ENCODE measurements at places on chromosomes 3 and 15.

- ATAC-seq, result no peak
Observed at GRCh38 chr3:184682671-184683070, 29.2 kb downstream of the MAGEF1 start.

DNA sequence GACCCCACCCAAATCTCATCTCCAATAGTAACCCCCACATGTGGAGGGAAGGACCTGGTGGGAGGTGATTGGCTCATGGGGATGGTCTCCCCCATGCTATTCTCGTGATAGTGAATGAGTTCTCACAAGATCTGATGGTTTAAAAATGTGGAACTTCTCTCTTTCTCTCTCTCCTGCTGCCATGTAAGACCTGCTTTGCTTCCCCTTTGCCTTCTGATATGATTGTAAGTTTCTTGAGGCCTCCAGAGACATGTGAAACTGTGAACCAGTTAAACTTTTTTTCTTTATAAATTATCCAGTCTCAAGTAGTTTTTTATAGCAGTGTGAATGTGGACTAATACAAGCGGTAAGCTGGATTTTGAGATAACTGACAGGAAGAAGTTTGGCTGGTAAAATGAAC is 60.3 kb upstream of the MBNL1 start:
- ATAC-seq, result no peak

- peak; percentile 90 for ATAC-seq
Observed at GRCh38 chr3:124887177-124887931, at the start of gene ITGB5. ITGB5 (minus strand) TSS chr3:124887365; CDS start chr3:124887000, 365 bp downstream.

DNA sequence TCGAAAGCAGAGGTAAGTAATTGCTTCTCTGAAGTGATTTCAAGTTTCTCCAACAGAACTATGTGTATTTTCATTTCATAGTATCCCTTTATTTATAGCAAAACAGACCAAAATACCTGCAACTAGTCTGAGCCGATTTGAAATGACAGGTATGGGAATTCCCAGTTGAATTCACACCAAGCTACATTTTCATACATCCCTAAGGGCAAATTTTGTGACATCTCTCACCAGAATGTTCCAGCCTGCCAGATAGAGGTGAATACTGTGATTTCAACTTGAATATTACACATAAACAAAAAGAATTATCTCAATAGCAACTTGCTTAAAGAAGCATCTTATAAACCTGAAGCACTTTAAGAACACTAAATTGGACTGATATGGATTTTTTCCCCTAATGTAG is 235.7 kb downstream of the SLC9A9 start:
- ATAC-seq, result no peak

DNA sequence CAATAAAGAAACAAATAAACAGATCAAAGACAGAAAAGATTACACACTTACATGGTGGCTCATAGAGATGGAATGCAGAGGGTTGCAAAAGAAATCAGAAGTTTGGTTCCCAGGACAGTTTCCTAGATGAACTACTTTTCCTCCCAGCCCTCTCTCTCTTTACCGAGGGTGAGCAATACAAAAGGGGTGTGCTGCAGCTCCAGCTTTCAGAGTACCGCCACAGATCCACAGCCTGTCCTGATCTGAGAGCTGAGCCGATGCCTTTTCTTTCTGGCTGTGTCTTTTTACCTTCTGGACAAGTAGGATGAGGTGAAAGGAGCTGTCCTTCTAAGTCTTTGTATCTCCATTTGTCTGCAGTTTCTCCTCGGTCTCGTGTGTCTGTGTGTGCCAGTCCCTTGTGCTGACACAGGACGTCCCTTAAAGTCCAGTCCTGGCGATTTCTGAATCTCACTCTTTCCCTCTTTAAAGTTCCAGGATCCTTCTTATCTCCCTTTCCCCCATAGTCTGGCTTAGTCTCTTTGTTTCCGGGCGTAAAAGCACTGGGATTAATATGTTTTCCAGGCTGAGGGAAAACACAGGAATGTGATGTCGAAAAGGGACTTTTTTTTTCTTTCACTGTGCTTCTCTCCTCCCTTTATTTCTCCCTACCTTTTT is 540 bp downstream of the CCDC80 start:
- peak; percentile 49 for ATAC-seq
